ENCODE measurements at places on chromosomes 11 and 22. TPM values are rescaled to one million over a fixed set of nuclear protein-coding genes. Genes with fewer than 3 reads are reported as not detected.

DNA sequence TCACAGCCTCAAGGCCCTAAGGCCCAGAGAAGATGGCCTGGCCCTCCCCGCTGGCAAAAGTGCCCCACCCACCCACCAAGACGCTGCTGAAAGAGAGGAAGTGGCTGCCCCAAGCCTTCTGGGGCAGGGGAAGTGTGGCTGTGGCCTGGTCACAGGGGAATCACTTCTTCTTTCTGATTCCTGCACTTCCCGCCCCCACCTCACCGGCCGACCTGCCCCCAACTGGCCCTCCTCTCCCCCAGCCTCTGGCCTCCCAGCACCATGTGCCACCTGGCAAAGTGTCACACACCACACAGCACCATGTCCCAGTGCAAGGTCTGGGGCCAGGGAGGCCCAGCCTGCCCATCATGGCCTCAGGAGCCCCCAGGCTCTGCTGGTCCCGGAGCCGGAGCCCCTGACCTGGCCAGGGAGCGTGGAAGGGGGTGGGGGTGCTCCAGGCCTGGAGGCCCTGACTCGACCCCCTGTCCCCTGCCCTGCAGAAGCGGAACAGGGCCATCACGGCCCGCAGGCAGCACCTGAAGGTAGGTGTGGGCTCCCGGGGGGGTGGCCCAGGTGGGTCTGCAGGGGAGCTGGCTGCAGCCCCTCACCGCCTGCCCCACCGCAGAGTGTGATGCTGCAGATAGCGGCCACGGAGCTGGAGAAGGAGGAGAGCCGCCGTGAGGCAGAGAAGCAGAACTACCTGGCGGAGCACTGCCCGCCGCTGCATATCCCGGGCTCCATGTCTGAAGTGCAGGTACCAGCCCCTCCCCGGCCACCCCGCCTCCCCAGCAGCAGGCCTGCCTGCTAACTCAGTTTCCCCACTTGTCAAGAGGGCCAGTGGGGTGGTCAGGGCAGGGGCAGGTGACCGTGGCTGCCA, 1.4 kb downstream of the TNNI2 start:
- no peak for DNase-seq

DNA sequence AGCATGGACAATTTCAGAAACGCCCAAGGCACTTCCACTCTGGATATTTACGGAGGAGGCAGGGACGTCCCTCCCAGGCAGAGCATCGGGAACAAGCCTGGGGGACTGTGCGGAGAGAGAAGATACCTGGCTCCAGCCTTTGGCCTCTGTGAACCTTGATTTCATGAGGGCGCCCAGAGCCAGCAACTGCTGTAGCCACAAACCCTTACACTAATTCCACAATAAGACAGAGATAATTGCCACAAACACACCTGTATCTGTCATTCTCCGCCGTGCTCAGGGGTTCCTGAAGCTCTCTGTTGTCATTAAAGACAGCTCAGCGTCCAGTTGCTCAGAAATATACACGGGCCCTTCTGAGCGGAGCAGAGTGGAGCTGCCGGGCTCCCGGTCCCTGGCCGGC, 1292.1 kb downstream of the TBC1D22A start:
- no peak for DNase-seq

- no peak for DNase-seq
These were observed 97.1 kb downstream of the CD44 start for GRCh38 chr11:35235936-35236666.

GRCh38 chr11:7645206-7645605, 28.1 kb downstream of the CYB5R2 start:
- DNase-seq, result no peak

- DNase-seq, result no peak
These were observed 13.0 kb downstream of the GALNT18 start for GRCh38 chr11:11608783-11609232.

The OR8A1 gene
- total RNA-seq, result not detected

The CALCA gene
- total RNA-seq, result not detected

The RBMXL2 gene
- total RNA-seq, result 0.04 TPM
